Glomerular endothelial cell (primary cell): ENCODE measurements at places on chromosomes 7 and 10.

DNA sequence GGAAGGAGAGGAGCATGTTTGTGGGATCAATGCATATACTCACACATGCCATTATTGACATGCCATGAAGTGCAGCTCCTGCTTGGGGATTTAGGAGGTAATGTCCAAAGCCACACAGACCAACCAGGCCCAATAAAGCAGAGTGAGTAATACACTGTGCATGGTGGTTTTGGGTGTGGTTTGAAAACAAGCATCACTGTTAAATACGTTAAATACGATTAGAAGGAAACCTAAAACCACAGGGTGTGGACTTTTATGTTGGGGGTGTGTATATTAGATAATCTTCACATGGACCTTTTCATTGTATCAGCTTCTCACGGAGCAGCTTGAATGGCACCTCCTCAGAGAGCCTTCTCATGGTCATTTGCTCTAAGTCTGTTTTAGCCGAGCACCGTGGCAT, 10.4 kb upstream of the EIF3A start:
- DNase-seq = no peak

DNA sequence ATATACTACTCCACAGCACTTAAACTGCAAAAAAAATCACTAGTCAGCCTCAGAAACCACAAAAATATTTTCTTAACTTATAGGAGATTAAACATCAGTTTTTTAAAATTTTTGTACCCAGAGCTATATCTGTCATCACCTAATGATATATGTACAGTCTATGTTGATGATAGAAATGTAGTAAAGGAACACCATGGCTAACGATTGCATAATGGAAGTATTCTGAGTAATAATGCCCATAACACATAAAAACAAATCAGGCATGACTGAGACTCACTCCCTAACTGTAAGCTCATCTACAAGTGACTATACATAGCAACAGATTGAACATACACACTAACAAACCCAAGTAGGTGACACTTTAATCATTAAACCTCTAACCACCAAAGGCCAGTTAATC, 51.3 kb downstream of the TSPAN12 start:
- DNase-seq = no peak

DNA sequence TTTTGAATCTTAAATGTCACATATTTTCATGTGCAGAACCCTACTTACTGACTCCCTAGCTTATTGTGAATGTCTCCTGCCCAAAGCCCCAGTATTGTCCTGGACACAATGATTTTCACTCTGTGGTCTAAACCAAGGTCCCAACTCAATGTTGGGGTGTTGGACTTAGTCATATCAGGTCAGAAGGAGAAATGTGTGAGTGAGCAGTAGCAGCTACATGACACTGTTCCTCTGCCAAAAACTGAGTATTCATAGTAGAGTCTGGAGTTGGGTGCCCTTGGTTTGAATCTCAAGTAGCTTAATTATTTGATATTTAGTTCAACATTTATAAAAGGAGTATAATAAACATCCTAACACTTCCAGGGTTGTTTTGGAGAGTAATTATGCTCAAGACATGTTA, 141.0 kb downstream of the CHRM2 start:
- DNase-seq = no peak

DNA sequence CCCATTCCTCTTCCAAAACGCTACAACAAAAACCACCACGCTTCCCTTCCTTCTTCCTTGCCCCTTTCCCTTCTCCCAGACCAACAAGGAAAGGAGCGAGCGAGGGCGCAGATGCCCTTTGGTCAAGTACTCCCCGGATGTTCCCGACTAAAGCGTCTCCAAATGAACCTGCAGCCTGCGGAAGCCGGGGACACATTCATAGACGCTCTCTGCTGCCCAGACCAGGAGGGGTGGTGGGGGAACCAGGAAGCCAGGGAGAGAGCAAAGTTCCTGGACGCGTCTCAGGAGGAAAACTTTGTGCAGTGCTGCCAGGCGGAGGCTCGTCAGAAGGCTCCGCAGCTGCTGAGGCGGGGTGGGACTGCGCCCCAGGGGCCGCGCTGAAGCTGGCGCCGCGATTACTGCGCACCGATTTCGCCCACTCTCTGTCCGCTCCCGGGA, 754 bp downstream of the SEMA3D start:
- no peak for DNase-seq

- no peak for DNase-seq
These were observed 6.6 kb downstream of the CPA1 start for GRCh38 chr7:130386876-130387275.

GRCh38 chr7:77664715-77665114, 31.5 kb upstream of the RSBN1L start:
- DNase-seq = no peak

DNA sequence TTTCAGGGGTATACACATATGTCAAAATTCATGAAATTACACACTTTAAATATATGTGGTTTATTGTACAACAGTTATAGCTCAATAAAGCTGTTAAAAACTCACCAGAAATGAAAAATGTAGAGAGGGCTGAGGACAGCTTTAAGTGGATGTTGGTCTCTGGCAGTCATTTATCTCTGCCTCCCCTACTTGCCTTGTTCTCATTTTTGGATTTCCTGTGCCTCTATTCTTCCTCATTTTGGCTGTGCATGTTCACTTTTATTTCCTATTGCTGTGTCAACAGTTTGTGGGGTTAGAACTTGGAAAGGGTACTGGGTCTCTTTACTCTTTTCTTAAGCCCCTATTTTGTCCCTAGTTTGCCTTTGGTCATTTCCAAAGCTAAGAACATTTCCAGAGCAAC, 18.6 kb upstream of the MEST start:
- DNase-seq = no peak

DNA sequence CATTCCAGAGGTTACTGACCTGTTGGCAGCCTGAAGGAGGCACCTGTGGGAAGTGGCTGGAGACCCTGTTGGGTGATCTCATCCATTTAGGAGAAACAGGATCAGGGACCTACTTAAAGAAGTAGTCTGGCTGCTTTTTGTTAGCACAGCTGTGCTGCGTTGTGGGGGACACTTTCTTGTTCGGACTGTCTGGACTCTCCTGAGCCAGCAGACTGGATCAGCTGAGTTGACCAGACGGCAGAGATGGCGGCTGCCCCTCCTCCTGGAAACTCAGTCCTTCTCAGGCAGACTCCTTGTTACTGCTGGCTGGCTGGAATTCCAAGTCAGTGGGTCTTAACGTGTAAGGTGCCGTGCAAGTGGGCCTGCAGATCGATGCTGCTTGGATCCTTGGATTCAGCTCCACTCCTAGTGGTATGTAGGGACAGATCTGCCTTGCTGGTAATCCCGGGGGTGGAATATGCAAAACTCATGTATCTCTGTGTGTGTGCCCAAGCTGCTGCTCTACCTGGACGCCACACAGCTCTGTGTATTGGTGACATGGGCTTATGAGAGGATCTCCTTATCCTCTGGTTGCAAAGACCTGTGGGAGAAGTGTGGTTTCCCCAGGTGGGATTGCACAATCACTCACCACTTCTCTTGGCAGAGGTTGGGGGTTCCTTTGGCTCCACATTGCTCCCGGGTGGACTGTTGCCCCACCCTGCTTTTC, 87.3 kb downstream of the CCSER2 start:
- no peak for DNase-seq

DNA sequence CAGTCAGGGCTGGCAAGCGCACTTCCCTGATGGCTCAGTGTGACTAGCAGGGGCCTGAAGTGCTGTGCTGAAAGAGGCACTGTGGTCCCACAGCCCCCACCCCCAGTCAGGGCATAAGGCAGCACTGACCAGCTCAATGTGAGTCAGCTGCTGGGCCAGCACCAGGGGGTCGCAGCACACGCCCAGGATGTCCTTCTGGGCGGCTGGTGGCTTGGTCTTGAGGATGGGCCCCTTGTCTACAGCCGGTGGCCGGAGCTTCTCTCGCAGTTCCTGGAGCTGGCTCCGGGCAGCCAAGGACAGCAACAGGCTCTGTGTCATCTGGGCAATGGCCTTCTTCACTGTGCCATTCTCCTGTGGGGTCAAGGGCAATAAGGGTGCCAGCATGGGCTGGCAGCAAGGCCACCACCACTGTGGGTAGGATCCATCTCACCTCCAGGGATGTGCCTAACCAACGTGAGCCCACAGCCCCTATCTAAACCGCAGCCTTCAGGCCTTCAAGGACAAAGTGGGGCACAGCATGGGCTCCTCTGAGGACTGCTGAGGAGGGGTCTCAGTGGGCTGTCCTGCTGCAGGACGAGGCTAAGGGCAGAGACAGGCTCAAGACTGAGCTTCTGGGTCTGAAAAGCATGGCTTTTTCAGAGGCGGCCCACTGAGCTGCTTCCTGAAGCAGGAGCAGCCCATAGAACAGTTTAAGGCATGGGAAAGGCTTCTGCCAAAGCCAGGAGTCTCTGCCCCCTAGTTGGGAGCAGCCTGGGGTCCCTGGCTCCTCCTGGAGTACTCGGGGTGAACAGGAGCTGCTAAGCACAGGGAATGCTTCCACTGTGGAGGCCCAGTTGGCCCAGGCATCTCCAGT, 62.5 kb downstream of the CSGALNACT2 start:
- DNase-seq = no peak

- DNase-seq = no peak
These were observed 2.0 kb downstream of the NFKB2 start for GRCh38 chr10:102397222-102398171.

- DNase-seq = no peak
These were observed 736 bp downstream of the SKIDA1 start for GRCh38 chr10:21524526-21525366.

DNA sequence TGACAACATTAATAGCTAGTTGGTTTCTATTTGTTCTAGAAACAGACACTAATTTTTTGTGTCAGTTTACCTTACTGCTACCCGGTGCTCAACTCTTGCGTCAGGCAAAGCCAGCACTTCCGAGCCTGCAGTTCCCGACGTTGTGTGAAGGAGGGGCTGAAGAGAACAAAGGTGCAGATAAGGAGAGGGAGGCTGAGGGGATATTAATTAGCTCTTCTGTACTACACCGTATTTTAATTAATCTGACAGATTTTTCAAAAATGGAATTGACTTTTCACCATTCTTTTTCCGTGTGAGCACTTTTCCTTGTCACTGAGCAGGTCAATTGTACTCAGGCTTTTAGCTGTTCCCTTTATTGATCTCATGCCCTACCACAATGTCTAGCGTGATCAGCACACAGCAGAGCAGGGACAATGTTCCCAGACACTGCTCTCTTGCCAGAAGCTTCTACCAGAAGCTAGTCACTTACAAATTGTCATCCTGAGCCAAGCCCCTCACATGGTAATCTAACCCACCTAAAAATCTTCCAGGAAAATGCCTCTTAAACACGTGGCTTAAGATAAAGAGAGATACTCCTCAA, 650.5 kb upstream of the MKI67 start:
- no peak for DNase-seq

DNA sequence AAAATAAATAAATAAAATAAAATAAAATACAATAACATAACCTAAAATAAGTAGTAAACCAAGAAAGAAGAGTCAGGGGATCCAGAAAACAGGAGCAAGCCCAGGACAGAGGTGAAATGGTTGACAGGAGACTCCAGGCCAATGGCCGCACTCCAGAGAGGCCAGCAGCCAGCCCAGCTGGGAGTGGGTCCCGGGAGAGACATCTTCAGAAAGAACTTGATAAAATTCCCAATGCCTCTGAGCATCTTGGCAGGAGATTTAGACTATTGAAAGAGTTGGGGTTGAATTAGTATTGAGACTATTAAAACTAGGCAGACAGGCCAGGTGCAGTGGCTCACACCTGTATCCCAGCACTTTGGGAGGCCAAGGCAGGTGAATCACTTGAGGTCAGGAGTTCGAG, 62.6 kb downstream of the CLIP2 start:
- DNase-seq = no peak

- no peak for DNase-seq
These were observed 50.2 kb upstream of the LYZL1 start for GRCh38 chr10:29238523-29239135.

GRCh38 chr10:95758351-95759025, 2.5 kb downstream of the ENTPD1 start:
- no peak for DNase-seq

DNA sequence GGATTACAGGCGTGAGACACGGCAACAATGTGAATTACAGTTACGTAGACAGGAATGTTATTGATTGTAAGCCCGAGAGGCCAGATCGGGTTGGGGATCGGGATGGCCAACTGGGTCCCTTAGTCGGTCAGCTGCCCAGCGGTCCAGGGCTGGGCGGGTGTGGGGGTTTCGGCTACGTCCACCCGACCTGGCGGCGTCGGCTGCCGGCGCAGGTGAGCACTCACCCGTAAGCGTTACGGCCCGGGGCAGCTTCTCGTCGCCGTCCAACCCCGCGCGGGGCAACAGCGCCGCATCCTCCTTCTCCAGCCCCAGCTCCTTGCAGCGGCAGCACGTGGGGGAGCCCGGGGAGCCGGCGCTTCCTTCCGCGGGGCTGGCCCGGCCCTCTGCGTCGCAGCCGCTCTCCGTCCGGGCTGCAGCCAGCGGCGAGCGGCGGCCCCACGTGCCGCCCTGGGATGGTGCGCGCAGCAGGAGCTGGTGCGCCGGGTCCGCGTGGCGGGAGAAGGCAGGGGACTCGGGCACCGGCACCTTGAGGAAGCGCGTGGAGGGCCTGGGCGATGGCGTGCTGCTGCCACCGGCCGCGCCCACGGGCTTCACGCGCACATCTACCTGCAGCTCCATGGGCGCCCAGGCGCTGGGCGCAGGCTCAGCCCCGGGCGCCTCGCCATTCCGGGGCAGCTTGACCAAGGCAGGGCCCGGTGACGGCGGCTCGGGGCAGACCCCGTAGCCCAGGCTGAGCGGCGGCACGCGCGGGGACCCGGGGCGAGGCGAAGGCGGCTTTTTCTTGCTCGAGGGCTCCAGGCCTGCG, 609 bp downstream of the KLRG2 start:
- no peak for DNase-seq

GRCh38 chr10:61438141-61438988, 14.8 kb downstream of the TMEM26 start:
- DNase-seq = no peak

- DNase-seq = no peak
These were observed 270.3 kb downstream of the BBS9 start for GRCh38 chr7:33399528-33400213.

GRCh38 chr7:135672560-135673359, 10.4 kb downstream of the STMP1 start:
- DNase-seq = no peak

GRCh38 chr7:105743351-105744090, 132.9 kb downstream of the ATXN7L1 start:
- no peak for DNase-seq

- DNase-seq = no peak
These were observed 21.6 kb downstream of the FZD1 start for GRCh38 chr7:91285696-91286355.

- DNase-seq = peak; percentile 14
These were observed 94.5 kb downstream of the KMT2C start for GRCh38 chr7:152341039-152341913.
